BE2C (cell line): ENCODE measurements at places on chromosomes 5 and 9.

- DNase-seq = no peak
Measured at GRCh38 chr5:35203403-35203802, 26.9 kb downstream of the PRLR start.

DNA sequence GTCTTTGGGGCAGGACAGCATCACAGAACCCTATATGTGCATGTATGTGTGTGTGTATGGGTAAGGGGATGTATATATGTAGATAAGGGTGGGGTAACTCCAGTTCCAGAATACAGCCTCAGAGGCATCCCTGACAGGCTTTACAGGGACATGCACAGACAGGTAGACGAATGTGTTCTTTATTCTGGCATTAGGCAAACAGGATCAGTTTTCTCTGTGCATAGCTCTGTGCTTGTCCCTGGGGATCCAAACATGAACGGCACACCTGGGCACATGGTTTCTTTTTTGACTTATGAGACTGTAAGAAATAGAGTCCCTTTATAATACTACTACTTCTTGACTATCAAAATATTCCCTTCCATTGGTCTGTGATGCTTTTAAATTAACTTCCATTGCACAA is 120.6 kb downstream of the TRIO start:
- DNase-seq = no peak

DNA sequence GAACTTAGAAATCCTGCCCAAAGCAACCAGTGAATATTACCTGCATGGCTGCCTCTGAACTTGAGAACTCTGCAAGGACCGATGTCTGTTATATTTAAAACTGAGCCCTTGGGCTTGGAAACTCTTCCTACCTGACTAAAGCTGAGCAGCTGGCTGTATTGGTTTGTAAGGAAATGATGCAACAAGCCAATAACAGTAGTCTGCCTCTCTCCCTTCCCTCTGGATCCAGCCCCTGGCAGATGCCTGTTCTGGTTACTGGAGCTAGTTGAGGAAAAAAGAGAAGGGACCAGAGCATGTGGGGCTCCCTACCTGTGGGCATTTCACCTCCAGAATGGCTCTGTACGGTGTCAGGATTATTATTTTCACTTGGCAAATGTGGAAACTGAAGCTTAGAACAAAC is 34.7 kb downstream of the SH3RF2 start:
- DNase-seq = no peak

DNA sequence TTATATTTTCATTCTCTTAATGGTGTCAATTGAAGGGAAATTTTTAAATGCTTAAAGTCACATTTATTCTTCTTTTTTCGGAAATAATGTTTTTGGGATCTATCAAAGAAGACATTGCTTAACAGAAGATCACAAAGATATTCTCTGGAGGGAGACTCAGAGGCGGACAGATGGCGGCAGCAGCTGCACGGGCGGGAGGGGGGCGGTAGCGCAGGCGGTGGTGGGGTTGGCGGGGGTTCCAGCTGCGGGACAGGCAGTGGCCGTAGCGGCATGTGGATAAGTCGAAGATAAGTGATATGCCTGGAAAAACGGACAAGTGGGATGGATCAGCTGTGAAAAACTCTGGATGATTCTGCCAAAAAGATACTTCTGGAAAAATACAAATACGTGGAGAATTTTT is 31.6 kb upstream of the ZDHHC11B start:
- no peak for DNase-seq

- DNase-seq = no peak
Measured at GRCh38 chr5:174698156-174698555, 26.2 kb upstream of the MSX2 start.

DNA sequence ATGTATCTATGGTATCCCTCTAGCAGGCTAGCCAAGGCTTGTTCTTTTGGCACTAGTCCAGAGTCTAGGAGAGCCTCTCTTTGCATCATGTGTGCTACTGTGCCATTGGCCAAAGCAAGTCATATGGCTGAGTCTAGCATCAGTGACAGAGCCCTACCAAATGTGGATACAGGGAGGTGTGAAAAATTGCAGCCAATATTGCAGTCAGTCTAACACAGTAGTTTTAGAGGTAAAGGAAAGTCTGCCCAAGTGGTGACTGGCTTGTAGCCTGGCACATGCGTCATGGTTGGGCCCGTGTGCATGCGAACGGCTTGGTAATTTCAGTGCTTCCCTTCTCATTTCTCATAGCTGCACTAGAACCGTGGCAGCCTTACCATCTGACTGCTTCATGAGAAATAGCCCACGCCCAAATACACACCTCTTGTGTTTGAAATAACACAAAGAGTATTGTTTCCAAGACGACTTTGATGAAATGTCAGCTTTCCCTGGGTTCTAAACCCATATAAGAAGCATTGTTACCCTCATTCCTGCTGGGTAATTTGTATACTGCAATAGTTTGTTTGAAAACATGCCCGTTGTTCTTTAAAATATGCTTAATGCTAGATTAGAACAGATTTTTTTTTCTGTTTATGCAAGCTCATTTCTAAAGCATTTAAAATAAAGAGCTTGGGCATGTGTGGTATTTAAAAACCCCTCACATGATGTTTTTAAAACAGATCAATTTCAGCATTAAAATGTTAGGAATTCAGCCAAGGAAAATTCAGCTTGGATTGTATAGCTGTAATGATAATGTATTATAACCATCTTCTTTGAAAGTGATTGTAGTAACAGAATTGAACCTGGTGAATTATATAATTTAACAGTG is 113.2 kb downstream of the TLE4 start:
- no peak for DNase-seq

DNA sequence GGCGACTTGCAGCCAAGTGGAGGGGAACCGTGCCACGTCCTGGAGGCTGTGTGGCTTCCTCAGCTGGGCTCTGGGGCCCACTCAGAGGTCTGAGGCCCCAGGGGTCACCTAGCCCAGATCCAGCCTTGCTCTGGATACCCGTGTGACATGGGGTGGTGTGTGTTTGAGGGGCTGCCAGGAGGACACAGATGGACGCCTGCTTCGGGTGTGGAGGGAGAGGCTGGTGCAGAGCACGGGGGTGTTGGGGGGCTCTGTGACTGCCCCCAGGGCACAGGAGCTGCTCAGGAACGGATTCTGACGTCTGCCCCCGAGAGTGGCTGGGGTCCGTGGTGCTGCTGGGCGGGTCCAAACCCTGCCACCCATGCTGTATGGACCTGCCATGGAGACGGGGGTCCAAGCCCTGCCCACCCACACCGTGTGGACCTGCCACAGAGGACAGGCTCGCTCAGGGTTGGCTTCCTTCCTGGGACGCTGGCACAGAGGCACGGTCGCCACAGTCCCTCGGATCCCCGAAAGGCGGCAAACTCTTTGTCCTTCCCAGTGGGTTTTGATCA is 10.5 kb downstream of the INPP5E start:
- no peak for DNase-seq

DNA sequence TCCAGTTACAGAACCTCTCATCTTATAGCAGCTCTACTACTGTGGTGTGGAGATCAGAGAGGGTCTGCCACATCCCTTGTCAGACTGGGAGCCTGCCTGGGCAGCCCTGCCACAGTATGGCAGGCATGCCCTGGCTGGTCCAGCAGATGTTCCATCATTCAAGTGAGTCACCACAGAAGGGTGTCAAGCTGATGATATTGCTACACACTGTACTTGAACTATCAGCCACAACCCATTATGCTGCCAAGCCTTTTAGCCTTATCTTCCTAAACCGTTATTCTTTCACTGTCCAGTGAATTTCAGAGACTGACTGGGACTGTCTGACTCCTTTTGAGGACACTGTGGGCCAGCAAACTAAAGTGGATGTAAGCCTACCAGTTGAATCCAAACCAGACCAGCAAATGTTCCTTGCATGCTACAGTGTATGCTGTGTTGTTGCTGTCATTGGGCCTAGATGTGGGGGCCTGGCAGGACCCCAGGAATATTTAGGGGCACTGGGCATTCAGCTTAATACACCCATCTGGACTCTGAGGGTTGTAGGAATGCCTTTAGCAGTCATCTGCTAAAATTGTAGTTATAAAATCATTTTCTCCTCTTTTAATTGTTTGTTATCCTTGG is 202.6 kb downstream of the NR3C1 start:
- peak; percentile 50 for DNase-seq

- DNase-seq = no peak
Measured at GRCh38 chr9:110968096-110968495, 70.2 kb downstream of the LPAR1 start.

DNA sequence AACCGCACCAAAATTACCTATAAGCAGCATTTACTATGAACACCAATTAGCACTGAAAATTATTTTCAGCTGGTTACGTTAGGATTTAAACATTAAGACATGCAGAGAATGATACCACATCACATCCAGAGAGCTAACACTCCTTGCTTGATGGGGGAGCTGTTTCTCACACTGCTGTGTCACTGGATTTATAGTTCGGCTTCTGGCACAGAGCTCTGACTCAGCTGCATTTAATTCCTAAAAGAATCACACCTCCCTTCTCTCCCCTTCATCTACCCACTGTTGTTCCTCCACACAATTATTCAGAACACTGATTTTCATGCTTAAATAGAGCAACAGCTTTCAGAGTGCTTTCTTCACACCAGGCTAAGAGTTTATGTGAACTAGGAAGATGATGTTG is 82.6 kb upstream of the SV2C start:
- DNase-seq = no peak
